ENCODE measurements at places on chromosomes 13 and 19. TPM values are rescaled to one million over a fixed set of nuclear protein-coding genes. Genes with fewer than 3 reads are reported as not detected.

MED25 gene
- 44.3 TPM for total RNA-seq

CD79A gene
- 1.0 TPM for total RNA-seq

CGB8 gene
- total RNA-seq: 5.1 TPM

PLK5 gene
- not detected for total RNA-seq

GPR183 gene
- total RNA-seq: not detected

CLEC4G gene
- total RNA-seq: not detected

LNX2 gene
- total RNA-seq: 3.5 TPM

CYP4F12 gene
- 2.3 TPM for total RNA-seq

KCTD12 gene
- total RNA-seq: 1.0 TPM

CYP2F1 gene
- not detected for total RNA-seq

CD37 gene
- total RNA-seq: not detected

SLC25A41 gene
- total RNA-seq: 0.24 TPM

MAP2K2 gene
- 146 TPM for total RNA-seq

ZNF415 gene
- not detected for total RNA-seq

KLK4 gene
- total RNA-seq: not detected

SIAH3 gene
- not detected for total RNA-seq

SLC1A5 gene
- total RNA-seq: 228 TPM

SMAD9 gene
- 0.09 TPM for total RNA-seq

CGB3 gene
- not detected for total RNA-seq

ZNF709 gene
- not detected for total RNA-seq

IL11 gene
- total RNA-seq: 50.0 TPM

ALOX5AP gene
- 4.3 TPM for total RNA-seq

TRPC4 gene
- total RNA-seq: not detected

ZSCAN5A gene
- 5.7 TPM for total RNA-seq

DACH1 gene
- not detected for total RNA-seq

C19orf44 gene
- total RNA-seq: 2.9 TPM

NOTCH3 gene
- 6.8 TPM for total RNA-seq

CKM gene
- total RNA-seq: not detected
